Gastrocnemius medialis (tissue), 4 donors: ENCODE measurements at places on chromosomes 7 and 10.

DNA sequence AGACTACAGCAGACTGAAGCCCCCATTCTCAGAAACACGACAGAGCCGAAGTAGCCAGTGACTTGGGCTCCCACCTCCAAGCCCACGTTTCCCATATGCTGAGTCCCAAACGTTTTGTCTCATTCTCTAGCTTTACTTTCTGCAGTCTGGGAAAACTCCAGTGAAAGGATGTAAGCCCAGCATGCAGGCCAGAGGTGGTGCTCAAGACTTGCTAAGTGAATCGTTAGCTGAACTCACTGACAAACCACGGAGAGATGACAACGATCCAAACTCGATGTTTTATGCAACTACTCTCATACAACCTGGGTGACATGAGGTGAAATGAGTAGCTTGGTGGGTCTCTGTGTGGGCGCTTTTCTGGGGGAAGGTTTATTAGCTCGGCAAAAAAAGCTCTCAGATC is 731.8 kb downstream of the SUGCT start:
- no peak for DNase-seq

DNA sequence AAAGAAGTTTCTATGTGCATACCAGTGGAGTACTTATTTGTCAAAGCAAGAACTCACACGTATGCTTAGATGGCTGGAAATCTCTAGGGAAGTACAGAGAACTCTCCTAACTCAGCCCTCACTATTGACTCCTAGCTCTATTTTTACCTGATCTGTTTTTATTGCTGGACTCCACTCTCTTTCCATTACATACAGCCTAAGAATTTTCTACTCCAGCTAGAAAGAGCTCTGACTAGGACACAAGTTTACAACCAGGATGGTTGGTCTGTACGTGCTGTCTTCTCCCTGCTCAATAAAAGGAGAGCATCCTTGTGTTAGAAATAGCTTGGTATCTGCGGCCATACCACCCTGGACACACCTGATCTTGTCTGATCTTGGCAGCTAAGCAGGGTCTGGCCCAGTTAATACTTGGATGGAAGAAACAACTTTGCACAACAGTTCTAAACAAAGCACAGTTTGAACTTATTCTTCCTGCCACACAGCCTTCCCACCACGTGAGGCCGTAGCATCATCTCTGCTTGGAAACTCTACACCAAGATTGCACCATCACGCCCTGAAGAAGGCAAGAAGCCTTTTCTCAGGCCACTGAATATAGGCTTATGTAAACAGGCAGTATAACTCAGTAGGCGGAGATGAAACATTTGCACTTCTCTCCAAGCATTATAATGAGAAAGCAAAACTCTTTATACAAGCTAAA is 50.7 kb downstream of the KCNMA1 start:
- peak; percentile 97 for DNase-seq

- no peak for DNase-seq
Measured at GRCh38 chr7:2728316-2729030, 40.5 kb downstream of the AMZ1 start.

GRCh38 chr10:24340446-24340845 is 131.5 kb downstream of the KIAA1217 start:
- no peak for DNase-seq

- DNase-seq: no peak
Measured at GRCh38 chr10:124827474-124827873, 25.9 kb downstream of the ABRAXAS2 start.

DNA sequence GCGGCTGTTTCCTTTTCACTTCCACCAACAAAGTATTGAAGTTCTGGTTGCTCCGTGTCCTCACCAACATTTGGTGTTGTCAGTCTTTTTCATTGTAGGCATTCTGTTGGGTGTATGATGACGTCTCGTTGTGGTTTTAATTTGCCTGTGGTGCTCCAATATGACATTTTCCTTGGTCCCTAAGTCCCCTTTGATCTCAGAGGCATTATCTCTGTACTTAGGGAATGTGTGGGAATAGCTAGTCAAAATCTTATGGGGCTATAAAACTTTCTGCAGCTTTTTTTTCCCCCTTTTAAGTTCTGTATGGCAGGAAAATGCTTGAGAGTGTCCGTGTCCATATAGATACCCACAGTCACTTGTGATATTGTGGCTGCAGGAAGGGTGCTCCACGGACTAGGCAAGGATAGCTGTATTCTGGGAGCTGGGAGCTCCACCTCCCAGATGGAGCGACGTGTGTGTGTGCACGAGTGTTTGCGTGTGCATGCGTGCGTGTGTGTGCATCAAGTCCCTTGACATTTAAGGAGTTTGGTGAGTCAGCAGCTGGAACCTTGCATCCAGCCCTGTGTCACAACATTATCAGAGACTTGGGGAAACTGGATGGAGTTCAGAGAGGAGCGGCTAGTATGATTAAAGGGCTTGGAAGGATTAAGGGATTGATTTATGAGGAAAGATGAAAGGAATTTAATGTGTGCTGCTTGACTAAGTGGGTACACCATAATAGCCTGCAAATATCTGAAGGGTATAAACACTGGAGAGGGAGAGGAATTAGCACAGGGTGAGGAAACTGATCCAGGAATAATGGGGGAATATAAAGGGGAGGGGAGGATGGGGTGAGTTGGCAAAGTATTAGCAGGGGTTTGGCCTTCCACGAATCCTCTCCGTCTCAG is 66.8 kb downstream of the LRMDA start:
- DNase-seq: no peak
